ENCODE measurements at places on chromosomes 3 and 15.

DNA sequence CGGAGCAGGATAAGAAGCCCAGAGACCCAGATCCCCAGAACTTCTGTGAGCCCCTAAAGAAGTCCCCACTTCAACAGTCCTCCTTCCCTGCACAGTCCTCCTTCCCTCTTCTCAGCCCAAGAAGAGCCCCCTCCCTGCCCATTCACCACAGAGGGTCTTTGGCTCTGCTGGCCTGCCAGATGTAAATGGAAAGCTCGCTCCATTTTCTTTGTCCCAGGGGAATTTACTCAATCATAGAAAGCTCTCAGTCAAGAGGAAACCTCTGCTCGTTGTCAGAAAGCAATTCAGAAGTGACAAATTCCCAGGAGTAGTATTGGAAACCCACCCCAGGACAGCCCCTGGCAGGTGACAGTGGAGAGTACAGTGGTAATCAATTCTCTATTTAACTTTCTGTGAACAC is 105.5 kb upstream of the SMAD3 start:
- no peak for DNase-seq

DNA sequence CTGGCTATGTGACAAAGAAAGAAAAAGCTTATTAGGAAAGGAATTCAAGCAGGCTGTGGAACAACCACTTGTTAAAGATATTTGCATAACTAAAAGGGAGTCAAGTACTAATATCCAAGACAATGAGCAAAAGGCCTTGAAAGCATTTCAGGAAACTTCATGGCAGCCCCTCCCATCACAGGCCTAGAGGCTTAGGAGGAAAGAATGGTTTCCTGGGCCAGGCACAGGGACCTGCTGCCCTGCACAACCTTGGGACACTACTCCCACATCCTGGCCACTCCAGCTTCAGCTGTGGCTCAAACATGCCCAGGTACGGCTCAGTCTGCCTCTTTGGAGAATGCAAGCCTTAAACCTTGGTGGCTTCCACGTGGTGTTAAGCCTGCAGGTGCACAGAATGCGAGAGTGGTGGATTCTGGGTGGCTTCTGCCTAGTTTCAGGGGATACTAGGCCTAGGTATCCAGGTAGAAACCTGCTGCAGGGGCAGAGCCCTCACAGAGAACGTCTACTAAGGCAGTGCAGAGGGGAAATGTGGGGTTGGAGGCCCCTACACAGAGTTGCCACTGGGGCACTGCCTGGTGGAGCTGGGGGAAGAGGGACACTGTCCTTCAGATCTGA is 121.6 kb downstream of the OPA1 start:
- no peak for DNase-seq

DNA sequence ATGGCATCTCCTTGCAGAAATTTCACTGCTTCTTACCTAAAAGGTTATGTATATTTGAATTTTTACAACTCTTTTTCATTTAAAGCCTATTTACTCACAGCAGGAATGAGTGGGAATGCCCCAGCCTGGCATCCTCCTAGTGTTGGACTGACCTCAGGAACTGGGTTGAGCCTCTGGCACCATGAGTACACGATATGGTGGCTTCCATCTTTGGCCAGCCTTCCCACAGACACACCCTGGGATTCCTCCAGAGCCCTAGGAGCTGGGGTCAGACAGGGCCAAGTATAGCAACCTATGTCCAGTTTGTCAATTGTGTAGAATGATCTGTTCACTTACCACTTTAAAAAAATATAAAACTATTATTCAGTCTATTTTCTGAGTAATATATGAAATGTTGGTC is 57.2 kb upstream of the HEG1 start:
- DNase-seq = no peak

GRCh38 chr3:164236851-164237250 is 841.4 kb downstream of the SI start:
- DNase-seq = no peak

- no peak for DNase-seq
Measured at GRCh38 chr3:178996399-178996798, 75.2 kb downstream of the ZMAT3 start.

DNA sequence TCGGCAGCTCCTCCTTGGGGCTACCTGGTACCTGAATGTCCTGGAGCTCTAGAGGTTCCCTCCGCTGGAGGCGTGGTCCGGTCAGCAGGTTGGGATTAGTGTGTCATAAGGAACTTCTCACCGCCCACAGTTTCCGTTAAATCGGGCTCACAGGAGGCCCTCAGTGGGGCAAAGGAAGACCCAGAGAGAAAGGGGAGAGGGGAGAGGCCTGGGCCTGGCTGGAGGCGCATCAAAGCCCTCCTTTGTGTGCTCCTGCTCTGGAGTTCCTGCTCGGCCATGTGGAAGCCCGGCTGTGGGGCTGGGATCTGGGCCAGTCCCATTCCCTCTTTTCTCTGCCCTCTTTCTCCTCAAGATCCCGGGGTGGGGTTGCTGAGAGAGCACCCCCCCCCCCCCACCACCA is at the start of gene RLBP1:
RLBP1 (minus strand) TSS at position 37 of the 400 bp plus-strand sequence. CDS start 2,604 bp downstream, outside the sequence.
- DNase-seq = no peak

GRCh38 chr3:24088782-24089181 is 143.7 kb downstream of the NR1D2 start:
- peak; percentile 62 for DNase-seq

DNA sequence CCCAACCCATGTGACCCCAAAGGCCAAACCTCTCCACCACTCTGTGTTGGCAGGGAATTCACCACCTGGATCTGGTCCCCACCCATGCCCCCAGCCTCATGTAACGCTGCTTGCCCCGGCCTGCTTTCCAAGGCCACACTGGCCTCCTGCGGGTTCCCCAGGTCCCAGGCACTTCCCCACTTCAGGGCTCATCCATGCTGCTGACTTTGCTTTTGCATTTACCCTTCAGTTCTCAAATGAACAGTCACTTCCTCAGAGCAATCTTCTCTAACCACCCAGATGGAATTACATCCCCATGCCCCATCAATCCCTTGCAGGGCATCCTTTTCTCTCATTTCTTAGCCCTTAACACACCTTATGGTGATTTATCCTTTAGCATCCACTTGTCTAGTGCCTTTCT is 9.2 kb downstream of the DAPK2 start:
- DNase-seq = no peak

- DNase-seq = peak; percentile 91
Measured at GRCh38 chr15:73927476-73928240, 1.4 kb downstream of the LOXL1 start.

DNA sequence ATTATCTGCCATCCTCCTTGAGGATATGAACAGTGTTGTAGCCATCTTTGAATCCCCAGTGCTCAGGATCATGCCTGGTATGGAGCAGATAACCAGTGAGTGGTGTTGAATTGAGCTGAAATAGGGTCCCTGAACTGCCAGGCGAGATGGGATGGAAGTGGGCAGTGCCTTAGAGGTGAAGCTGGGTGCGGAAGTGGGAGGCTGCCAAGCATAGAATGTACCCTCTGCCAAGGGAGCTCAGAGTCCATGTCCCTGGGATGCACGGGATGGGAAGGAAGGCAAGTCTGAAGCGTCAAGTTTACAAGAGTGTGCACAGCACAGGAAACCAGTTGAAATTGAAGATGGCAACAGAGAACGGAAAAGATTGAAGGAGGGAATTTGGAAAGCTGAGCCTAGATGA is 147.0 kb downstream of the CACNA1D start:
- DNase-seq = no peak

DNA sequence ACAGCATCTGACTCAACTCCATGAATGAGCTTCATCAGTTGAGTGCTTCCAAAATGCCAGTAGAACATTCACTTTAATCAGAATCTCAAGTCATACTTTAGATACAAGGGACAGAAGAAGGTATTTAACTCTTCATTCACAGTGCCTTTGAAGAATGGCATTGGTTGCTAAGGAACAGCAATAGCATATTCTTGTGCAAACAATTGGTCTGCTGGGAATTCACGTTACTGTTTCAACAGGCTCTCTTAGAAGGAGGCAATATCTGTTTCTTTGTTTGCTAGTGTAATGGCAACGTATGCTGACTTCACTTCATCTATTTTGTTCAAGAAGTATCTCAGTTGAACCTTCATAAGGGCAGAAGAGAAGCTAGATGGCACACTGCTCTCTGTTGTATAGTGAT is 113.9 kb downstream of the TMEM108 start:
- no peak for DNase-seq

DNA sequence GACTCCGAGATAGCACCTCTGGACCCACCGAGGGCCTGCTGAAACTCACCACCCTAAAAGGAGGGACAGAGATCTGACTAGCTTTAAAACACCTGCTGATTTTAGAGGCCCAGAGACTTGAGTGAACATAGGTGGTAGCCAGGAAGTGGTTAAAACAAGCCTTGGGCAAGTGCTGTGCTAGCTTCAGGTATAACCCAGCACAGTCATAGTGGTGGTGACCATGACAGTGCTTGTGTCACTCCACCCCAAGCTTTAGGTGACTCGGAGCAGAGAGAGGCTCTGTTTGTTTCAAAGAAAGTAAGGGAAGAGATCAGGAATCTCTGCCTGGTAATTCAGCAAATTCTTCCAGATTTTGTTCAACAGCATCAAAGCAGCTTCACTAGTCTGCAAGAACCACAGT is 641.1 kb upstream of the BCHE start:
- no peak for DNase-seq

DNA sequence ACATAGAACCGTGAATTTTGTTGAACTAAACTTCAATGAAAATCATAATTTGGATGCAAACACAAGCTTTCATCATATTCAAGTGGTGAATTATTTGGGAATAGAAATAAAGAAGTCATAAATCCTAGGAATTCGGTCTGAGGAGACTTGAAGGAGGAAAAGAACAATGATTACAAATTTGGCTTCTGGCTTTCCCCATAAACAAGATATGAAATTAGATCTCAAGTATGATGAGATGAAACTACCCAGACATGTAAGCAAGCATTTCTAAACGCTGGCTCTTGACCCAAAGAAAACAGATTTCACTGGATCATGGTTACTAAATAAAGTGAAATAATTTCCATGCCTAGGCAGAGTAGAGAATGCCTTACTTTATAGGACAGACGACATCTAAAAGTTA is 146.9 kb upstream of the LRTM1 start:
- no peak for DNase-seq

DNA sequence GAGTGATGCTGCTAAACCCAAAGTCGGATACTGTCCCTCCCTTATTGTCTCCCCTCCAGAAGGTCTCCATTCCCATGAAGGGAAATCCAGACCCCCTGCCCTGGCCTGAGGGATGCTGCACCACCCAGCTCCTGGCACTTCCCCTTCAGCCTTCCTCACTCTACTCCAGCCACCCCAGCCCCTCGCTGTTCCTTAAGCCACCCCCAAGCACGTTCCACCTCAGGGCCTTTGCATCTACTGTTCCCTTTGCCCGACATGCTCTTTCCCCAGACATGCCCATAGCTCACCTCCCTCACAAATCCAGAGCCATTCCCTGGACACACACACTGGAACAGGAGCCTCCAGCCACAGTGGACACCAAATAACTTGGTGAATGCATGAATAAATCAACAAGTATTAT is 8.1 kb downstream of the WNT7A start:
- DNase-seq = no peak

GRCh38 chr15:36756707-36757106 is 177.3 kb downstream of the CDIN1 start:
- DNase-seq = no peak

DNA sequence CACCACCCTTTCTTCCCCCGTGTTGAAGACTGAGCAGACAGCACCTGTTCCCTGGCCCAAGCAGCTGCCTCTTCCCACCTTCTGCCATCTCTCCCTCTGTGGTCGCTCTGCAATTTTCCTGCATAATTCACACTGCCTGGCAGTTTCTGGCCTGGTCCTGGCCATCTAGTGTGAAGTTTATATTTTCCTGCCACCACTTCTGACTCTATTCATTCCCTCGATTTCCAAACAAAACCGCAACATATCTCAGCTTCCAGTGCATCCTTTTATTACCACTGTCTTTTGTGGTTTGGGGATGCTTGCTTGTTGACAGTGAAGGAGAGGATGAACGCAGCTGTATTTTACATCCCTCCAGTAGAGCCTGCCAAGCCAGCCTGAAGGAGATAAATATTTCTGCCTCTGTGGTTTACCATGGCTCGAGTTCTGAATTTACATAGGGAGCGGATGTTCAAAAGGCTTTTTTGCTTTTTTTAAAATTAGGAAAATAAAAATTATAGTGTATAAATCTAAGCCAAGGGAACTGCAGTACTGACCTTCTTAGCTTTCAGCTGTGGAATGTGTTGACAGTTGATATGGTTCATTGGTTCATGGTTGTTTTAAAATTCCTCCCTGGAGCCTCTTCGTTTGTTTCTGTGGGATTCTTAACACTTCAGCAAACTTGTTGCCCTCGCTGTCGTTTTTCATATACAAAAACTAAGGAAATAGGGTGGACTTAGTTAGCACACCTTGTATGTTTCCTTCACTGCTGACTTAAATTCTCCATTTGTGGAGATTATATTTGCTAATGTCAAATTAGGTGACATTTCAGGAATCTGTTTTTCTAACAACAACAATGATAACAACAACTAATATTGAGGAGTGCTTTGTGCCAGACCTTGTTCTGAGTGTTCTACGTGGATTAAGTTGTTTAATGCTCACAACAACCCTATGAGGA is 250.5 kb downstream of the ADAMTSL3 start:
- DNase-seq = no peak

GRCh38 chr3:44125882-44126281 is 115.8 kb upstream of the TOPAZ1 start:
- no peak for DNase-seq

GRCh38 chr3:45712434-45713110 is 23.4 kb downstream of the SACM1L start:
- DNase-seq = no peak

DNA sequence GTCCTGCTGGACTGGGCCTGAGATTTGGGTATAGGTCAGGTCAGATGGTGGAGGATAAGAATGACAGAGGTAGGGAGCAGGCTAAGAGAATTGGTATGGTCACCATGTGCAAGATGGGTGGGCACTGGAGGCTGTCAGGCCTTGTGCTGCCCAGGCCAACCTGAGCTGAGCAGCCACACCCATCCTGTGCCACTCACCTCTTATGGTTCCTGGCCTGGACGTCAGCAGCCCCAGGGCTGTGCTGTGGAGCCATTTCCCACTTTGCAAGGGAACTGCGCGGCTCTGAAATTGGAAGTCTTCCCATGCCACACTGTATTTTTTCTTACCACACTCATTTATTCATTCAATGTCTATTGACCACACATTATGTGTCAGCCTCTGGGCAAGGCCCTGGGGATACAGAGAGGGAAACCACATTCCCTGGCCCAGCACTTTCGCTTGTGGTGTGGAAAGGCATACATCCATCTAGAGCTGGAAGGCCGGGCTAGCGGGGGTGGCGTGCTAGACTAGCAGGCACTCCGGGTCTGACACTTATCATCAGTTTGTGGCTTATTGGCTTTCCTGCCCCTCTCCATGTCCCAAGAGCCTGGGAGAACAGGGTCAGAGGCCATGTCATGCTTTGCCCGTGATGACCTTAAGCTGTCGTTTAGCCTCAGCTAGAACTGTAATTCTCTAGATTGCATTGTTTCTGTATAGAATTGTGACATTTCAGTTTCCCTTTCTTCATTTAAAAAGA is 51.1 kb upstream of the POLG start:
- no peak for DNase-seq

GRCh38 chr3:100045696-100046095 is 68.6 kb downstream of the FILIP1L start:
- DNase-seq = no peak

DNA sequence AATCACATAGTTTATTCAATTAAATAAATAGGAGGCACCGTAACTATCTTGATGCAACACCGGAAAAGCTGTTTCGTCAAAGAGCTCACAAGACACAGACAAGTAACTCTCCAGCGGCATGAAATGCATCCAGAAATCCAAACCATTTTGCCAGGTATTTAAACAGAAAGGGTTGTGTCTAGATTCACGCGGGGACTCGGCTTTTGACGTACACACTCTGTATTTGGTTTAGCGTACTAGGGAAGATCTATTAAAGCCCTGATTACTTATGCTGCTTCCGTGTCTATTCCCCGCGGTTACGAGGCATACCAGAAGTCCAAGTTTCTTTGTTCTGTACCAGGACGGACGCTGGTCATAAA is 718 bp downstream of the BNIP2 start:
- DNase-seq = peak; percentile 10

All from HuH-7 (cell line).